Smooth muscle cell of bladder (primary cell): ENCODE measurements at places on chromosomes 5 and 9. TPM values are rescaled to one million over a fixed set of nuclear protein-coding genes. Genes with fewer than 3 reads are reported as not detected.

SPINK5 gene
- total RNA-seq, result under 0.01 TPM in 1 of 2 replicates, not detected in the other

SLC6A3 gene
- total RNA-seq, result under 0.01 TPM in 1 of 2 replicates, not detected in the other

PDZD2 gene
- 0.43 and 0.46 TPM in 2 replicates for total RNA-seq

RUFY1 gene
- total RNA-seq, result 50.3 and 61.5 TPM in 2 replicates

ADAMTS6 gene
- total RNA-seq, result 58.6 and 72.2 TPM in 2 replicates

PAEP gene
- total RNA-seq, result not detected in 2 replicates

CAVIN4 gene
- total RNA-seq, result 0.57 and 1.1 TPM in 2 replicates

CDC20B gene
- total RNA-seq, result under 0.01 TPM in 1 of 2 replicates, not detected in the other

RNF208 gene
- total RNA-seq, result under 0.01 and 0.18 TPM in 2 replicates

OR1L6 gene
- total RNA-seq, result not detected in 2 replicates

HDAC3 gene
- total RNA-seq, result 62.6 and 62.7 TPM in 2 replicates

ZNF483 gene
- total RNA-seq, result 1.00 and 2.2 TPM in 2 replicates

HBEGF gene
- total RNA-seq, result 0.43 and 1.2 TPM in 2 replicates

ARHGEF39 gene
- 0.09 and 0.28 TPM in 2 replicates for total RNA-seq

COL27A1 gene
- total RNA-seq, result 3.0 and 7.1 TPM in 2 replicates

TMEM171 gene
- total RNA-seq, result 0.46 and 1.1 TPM in 2 replicates

TAF1L gene
- total RNA-seq, result under 0.01 TPM in 1 of 2 replicates, not detected in the other

PCDHGA3 gene
- total RNA-seq, result 0.85 and 1.4 TPM in 2 replicates

MYOT gene
- not detected in 2 replicates for total RNA-seq

GRIN1 gene
- under 0.01 TPM in 1 of 2 replicates, not detected in the other for total RNA-seq

INSL4 gene
- total RNA-seq, result not detected in 2 replicates

ENTPD2 gene
- not detected in 2 replicates for total RNA-seq

ABCA2 gene
- 11.9 and 20.0 TPM in 2 replicates for total RNA-seq

ZBTB34 gene
- 5.4 and 6.5 TPM in 2 replicates for total RNA-seq

CNTNAP3 gene
- 0.18 and 1.1 TPM in 2 replicates for total RNA-seq

PCDHB5 gene
- 0.57 and 1.4 TPM in 2 replicates for total RNA-seq

TTC39B gene
- 10.4 and 11.4 TPM in 2 replicates for total RNA-seq

CDH10 gene
- total RNA-seq, result 0.14 and 1.7 TPM in 2 replicates

PCDHA11 gene
- total RNA-seq, result under 0.01 and 0.65 TPM in 2 replicates

SLC12A7 gene
- 13.5 and 16.1 TPM in 2 replicates for total RNA-seq

CAAP1 gene
- 13.6 and 14.1 TPM in 2 replicates for total RNA-seq

RGS7BP gene
- total RNA-seq, result under 0.01 TPM in 2 replicates

MEGF9 gene
- total RNA-seq, result 8.4 and 13.5 TPM in 2 replicates

SHISAL2B gene
- total RNA-seq, result not detected in 2 replicates

MTX3 gene
- total RNA-seq, result 10.7 and 10.8 TPM in 2 replicates

FXN gene
- 1.00 and 1.9 TPM in 2 replicates for total RNA-seq

PRR7 gene
- total RNA-seq, result 2.7 and 3.0 TPM in 2 replicates

ESM1 gene
- 0.57 and 3.3 TPM in 2 replicates for total RNA-seq
